ENCODE measurements at places on chromosomes 5 and 9. TPM values are rescaled to one million over a fixed set of nuclear protein-coding genes. Genes with fewer than 3 reads are reported as not detected.
A peak's percentile ranks its signal among the peaks of the same experiment; 100 is the strongest.

GPSM1 gene
- total RNA-seq, result 28.9 TPM

- H3K4me3 ChIP-seq, result no peak overlapping the region
- H3K27me3 ChIP-seq, result no peaks in the 10 kb centered on the region
- no peaks in the 10 kb centered on the region for H3K36me3 ChIP-seq
- no peak for DNase-seq
Measured at GRCh38 chr5:29321591-29321990, 1871.9 kb upstream of the CDH6 start.

DNA sequence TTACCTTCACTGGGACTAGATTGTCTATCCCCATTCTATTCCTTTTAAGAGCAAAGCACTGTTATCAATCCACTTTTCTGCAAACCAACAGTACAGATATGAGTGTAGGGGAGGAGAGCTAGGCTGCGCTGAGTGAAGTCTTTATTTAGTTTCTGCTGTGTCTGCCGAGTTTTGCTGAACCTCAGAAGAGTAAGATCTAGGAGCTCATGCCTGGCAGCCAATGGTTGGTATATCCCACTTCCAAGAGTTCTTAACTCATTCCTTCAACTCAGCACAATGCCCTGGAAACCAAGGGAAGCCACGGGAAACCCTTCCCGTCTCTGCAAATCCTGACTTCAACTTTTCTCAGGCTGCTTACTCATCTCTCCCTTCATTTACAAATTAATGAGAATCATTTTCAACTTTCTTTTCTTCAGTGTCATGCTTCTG lies 58.0 kb upstream of the JAK2 start:
- no peak for DNase-seq
- no peaks in the 10 kb centered on the region for H3K36me3 ChIP-seq
- H3K4me1 ChIP-seq, result peaks cover 8% of the 10 kb centered on the region
- H3K27ac ChIP-seq, result peak overlapping the region; percentile 49

- no peak overlapping the region for H3K27ac ChIP-seq
- no peaks in the 10 kb centered on the region for H3K4me1 ChIP-seq
- DNase-seq, result no peak
- H3K36me3 ChIP-seq, result no peaks in the 10 kb centered on the region
- no peaks in the 10 kb centered on the region for H3K27me3 ChIP-seq
Measured at GRCh38 chr9:85142968-85143367, 473.4 kb downstream of the NTRK2 start.

GRCh38 chr9:78009186-78009585 lies 22.4 kb downstream of the GNAQ start:
- H3K4me1 ChIP-seq, result peaks cover 10% of the 10 kb centered on the region
- no peaks in the 10 kb centered on the region for H3K36me3 ChIP-seq
- no peak for DNase-seq
- no peak overlapping the region for H3K4me3 ChIP-seq

DNA sequence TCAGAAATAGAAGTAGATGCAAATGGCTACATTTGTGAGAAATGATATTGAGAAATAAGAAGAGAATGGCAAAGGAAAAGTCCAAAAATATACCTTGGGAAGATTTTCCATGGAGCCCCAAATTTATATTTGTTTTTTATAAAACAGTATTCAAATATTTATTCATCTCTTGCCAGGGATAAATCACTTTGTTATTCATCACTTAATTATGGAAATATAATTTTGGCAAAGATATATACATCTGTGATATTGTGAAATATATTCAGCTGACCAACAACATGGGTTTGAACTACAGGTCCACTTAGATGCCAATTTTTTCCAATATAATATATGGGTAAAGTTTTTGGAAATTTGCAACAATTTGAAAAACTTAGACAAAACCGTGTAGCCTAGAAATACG lies 19.7 kb upstream of the RAPGEF6 start:
- H3K4me3 ChIP-seq, result no peak overlapping the region
- no peak for DNase-seq
- no peaks in the 10 kb centered on the region for H3K27me3 ChIP-seq
- H3K36me3 ChIP-seq, result peaks cover 5% of the 10 kb centered on the region
- H3K27ac ChIP-seq, result no peak overlapping the region
- no peaks in the 10 kb centered on the region for H3K4me1 ChIP-seq

GRCh38 chr5:120504057-120504456 lies 40.0 kb downstream of the PRR16 start:
- H3K27me3 ChIP-seq, result no peaks in the 10 kb centered on the region
- H3K4me1 ChIP-seq, result no peaks in the 10 kb centered on the region
- no peak overlapping the region for H3K4me3 ChIP-seq
- DNase-seq, result no peak
- H3K27ac ChIP-seq, result no peak overlapping the region

GRCh38 chr5:62296998-62297397 lies 9.0 kb upstream of the KIF2A start:
- no peaks in the 10 kb centered on the region for H3K36me3 ChIP-seq
- H3K4me1 ChIP-seq, result no peaks in the 10 kb centered on the region
- no peak overlapping the region for H3K4me3 ChIP-seq

GRCh38 chr5:89372176-89372575 lies 489.2 kb upstream of the MEF2C start:
- H3K4me3 ChIP-seq, result no peak overlapping the region
- DNase-seq, result no peak
- no peaks in the 10 kb centered on the region for H3K27me3 ChIP-seq
- no peak overlapping the region for H3K27ac ChIP-seq
- no peaks in the 10 kb centered on the region for H3K36me3 ChIP-seq

Data from aorta (tissue), 5 donors.